Amniotic stem cell (primary cell): ENCODE measurements at places on chromosomes 5 and 9.

- DNase-seq = no peak
These were observed 33.9 kb upstream of the ALDH1B1 start for GRCh38 chr9:38358390-38359296.

DNA sequence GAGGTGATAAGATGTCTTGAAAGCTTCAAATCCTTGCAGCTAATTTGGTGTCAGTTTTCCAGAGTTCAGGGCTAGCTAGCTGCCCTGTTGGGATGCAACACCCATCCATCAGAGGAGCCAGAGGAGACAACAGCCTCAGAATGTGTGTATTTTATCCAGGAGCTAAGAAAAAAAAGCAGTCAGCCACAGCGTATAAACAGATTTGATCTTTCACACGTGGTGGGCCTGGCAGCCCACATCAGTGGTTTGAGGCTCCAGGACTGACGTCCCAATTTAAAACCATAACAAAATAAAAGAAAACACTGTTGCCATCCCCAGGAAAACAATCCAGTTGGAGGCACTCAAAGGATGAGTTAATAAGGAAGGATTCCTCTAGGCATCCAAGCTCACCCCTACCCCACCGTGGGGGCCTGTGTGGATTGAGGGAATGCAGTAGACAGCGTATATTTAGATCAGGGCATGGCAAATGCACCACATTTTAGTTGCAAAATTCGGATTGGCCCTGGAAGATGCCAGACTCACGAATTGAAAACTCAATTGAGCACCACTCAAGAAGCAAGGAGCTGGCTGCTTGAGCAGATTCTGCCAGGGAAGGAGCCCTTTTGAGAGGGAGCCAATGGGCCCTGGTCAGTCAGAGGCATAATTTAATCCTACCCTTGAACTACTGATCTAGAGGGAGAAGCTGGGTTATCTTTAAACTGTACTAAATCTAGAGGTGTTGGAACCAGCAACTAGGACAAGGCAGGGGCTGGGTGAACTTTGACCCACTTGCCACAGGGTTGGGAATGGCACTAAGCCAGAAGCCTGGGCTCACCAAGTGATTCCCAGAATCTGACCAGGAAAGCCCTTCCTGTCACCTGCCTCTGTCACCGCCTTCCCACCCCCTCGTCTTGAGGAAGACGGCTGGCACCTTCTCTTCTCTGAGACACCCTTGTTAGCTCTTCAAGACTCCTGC lies 17.5 kb downstream of the ADRA1B start:
- DNase-seq = no peak

DNA sequence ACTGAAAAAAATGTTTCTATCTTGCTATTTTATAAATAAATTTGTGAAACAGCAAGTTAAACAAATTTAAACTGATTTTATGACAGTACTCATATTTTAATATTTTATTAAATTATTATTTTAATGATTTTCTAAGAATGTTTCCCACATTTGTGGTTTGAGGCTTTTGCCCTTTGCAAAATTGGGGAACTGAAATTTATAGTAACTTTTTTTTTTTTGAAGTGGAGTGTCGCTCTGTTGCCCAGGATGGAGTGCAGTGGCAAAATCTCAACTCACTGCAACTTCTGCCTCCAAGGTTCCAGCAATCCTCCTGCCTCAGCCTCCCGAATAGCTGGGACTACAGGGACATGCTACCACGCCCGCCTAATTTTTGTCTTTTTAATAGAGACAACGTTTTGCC lies 7.2 kb upstream of the ADGRV1 start:
- DNase-seq = no peak

- peak; percentile 17 for DNase-seq
These were observed 421.5 kb upstream of the DAP start for GRCh38 chr5:11182441-11183080.

- no peak for DNase-seq
These were observed 877.0 kb downstream of the NR2F1-AS1 start for GRCh38 chr5:92703976-92704375.

DNA sequence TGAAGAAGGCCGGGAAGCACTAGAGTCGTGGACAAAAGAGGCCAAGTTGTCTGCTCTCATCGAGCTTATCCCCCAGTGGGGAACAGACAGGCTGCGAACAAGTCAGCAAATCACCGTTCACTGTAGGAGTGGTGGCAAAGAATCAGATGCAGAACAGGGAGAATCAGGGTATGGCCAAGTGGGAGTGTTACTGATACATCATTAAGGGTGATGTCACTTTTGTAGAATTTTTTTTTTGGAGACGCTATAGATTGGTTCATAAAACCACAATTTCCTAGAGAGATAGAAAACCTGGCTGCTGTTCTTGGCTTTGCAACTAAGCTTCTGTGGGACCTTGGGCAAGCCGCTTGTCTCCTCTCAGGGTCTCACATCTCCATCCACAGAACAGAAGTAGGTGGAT lies 21.3 kb downstream of the SPRY4 start:
- no peak for DNase-seq

DNA sequence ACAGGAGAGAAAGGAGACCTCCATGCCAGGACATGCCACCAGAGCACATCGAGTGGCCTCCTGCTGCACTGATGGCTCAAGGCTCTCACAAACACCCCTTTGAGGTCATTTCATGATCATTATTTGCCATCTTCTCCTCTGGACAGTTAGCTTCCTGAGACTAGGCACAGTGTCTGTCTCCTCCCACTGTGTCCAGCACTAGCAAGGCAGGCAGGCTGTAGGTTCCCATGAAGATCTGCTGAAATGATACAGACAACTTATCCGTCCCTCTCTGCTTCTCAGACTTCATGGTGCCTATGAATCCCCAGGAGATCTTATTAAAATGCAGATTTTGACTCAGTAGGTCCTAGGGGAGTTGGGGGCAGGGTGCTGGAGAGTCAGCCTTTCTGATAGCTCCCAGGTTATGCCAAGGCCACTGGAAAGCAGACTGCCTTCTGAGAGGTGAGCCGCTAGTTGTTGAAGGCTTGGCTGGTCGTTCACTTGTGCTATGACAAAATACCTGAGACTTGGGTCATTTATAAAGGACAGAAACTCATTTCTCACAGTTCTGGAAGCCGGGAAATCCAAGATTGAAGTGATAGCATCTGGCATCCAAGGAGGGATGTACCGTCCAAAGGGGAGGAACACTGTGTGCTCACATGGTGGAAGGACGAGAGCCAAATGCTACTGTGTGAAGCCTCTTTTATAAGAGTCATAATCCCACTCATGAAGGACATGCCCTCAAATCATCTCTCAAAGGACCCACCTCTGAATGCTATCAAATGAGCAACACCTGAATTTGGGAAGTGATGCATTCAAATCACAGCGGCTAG lies 183.4 kb downstream of the SPOCK1 start:
- no peak for DNase-seq

DNA sequence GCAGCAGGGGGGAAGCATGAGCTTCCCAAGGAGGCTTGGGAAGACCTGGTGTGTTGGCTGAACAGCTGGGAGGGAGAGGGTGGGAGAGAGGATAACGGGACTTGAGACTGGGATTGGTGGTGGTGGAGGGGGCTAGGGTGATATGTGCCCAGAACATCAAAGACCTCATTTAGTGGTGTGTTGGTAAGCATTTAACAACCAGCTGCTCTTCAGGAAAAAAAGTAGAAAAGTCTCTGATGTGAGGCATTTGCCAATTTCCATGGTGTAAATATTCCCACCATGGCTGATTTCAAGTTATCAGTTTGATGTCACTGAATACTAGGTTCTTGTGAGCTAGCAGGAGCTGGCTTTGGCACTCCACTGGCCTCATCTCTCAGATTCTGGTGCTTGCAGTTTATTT lies 170.8 kb downstream of the MACROH2A1 start:
- DNase-seq = no peak

GRCh38 chr9:95484225-95484624 lies 32.5 kb downstream of the PTCH1 start:
- no peak for DNase-seq

DNA sequence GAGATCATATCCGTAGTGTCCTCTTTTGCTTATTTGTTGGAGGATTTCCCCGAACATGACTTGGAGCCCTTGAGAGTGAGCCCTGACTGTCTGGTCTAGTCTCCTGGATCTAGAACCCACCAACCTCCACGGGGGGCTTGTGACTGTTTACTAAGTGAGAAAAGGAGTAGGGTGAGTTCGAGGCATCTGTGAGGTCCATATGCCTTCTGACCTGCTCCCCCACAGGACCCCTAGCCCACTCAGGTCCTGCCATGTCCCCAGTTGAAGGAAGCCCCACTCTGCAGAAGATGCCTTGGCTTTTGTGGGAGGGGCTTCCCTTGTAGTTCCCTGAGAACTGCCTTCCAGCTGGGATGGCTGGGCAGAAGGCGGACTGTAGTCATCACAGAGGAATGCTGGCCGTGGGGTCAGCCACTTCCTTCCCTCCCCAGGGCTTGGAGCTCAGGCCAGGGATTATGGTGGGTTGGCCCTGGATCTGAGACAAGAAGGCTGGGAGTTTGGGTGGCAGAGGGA lies 7.0 kb upstream of the IRF1 start:
- peak; percentile 82 for DNase-seq

DNA sequence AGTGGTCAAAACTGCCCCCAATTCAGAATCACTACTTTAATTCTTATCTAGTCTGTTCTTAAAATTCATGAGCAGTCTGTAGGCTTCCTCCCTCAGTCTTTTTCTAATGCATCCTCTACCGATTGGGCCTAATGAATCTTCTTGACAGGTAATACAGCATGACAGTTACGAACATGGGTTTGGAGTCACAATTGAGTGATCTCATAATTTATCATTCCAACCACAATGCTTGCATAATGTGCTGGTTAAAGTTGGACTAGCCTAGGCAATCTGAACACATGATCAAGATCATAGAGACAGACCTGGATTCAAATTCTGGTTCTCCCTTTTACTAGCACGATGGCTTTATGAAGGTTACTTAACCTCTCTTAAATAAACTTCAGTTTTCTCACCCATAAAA lies 33.1 kb upstream of the SETD9 start:
- DNase-seq = no peak

GRCh38 chr5:40202814-40203440 lies 476.8 kb upstream of the PTGER4 start:
- no peak for DNase-seq

DNA sequence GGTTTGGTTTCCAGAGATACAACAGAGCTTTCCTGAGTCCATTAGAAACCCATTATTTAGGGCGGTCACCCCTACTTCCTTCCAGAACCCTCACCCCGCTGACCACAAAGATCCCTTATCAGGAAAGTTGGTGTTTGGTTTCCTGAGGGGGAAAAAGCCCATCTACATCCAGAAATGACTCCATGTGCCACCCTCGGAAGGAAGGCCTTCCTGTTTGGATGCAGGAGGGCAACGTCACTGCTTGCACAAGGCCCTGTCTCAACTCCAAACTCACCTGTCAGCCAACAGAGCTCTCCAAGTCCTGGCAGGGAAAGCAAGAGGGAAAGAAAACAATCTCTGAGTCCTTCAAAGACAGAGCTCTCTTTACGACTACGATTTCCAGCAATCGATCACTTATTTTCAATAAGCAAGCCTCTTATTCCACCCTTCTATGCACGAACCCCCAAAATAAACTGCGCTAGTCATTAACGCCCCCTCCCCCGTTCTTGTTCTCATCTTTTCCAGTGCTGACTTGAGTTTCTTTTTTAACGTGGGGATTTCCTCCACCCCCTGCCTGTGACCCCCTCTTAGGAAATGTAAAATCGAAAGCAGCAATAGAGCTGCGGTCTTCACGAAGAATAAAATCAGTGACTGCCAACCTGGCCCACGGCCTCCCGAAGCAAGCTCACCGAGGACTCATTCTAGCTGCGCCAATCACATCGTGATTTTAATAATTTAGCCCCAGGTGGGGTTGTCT lies 35.7 kb upstream of the NTNG2 start:
- no peak for DNase-seq

- DNase-seq = no peak
These were observed 141.0 kb upstream of the PPP1R26 start for GRCh38 chr9:135338546-135338945.

GRCh38 chr9:105024529-105024928 lies 96.6 kb upstream of the ABCA1 start:
- no peak for DNase-seq

DNA sequence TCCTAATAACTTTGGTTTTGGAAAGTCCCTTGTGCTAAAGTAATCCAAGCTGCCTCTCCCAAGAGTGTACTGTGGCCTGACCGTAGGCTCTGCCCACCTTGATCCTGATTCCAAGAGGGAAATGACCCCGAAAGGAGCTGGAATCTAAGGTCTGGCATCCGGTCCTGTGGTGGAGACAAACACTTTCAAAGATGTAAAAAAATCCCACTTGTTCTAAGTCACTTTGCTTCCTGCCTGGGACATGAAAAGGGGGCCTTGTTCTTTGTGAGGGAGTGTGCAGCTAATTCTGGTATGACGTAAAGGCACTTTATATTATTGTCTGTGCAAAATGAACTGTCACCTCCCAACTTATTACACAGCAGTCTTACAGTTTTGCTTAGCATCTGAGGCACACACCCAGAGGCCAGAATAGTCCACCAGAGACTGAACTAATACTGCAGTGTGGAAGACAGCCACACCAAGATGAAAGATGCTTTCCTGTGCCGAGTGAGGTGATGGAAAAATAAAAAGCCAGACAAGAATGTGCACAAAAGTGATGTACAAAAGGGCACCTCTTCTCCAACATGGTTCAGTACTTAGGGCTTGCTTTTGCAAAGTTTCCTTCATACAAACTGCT lies 128.7 kb downstream of the SLC12A2 start:
- no peak for DNase-seq

GRCh38 chr9:76810377-76810957 lies 46.2 kb downstream of the PCA3 start:
- DNase-seq = peak; percentile 23

DNA sequence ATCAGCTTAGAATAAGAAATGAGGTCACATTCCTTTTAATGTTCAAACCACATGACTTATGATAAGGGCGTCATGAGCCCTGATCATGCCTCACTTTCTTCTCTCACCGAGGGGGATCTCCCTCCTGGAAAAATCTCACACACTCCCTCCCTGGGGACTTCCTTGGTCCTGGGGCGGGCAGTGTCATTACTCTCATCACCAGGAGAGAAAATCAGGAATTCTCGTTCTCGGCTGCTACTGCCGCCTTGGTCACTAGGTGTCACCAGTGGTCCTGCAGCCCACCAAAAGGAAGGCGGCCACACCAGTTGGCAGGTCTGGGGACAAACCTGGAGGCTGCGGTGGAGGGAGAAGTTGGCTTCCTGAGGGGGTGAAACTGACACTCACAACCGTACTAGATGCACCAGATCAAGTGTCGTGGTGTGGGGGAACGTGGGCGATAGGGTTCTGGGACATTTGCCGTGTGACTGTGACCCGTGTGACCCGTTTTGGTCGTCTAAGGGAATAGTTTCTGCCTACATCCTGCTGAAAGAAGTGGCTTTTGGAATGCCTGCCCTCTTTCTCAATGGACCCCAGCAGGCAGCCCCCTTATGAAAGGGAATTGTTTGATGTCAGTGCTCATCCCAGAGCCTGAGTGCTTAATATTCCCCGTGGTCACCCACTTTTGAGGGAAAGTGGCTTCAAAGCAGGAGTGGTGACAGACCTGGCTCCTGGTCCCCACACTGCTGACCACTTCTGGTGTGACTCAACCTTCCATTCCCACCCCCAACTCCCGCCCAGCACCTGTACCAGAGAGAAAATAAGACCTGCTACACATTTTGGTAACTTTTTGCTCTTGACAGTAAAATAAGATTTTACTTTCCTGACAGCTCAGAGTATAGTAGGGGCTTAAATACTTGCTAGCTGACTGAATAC lies 63.2 kb downstream of the ACER2 start:
- DNase-seq = peak; percentile 17
